ENCODE measurements at places on chromosomes 16 and 17.

GRCh38 chr17:7021993-7022778, 664 bp upstream of the BCL6B start:
- peak; percentile 62 for DNase-seq

DNA sequence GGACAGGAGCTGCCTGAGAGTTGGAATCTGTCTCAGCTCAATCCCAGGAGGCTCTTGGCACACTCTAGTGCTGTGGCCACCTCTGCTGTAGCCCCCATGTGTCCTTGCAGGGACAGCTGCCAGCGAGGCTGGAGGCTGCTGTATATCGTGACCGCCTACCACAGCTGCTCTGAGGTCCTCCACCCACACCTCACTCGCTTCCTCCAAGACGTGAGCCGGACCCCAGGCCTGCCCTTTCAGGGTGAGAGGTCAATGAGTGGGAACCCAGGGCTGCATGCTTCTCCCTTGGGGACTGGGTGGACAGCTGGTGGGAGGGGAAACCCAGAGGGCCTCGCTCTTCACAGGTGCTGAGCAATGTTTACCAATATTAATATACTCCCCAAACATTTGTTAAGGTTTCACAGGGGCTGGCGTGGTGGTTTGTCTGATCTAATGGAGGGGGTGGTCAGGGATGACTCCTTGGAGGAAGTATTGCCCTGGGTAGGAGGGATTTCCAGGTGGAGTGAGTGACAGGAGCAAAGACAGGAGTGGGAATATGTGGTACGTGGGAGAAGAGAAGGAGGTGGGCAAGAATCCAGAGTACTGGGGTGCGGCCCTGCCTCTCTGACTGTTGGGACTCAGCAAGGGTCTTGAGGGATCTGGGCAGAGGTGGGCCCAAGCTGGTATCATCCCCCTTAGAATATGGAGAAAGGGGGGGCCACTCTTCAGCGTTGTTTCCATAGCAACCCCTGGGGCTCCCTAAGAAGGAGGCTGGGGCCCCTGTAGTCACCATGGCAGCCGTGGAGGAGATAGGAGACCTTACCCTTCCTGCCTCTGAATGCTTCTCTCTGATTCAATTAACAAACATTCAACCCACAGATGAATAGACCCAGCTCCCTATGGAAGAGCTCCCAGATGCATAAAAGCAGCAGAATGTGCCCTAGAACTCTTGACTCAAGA, 22.2 kb upstream of the ALKBH5 start:
- DNase-seq = no peak

- no peak for DNase-seq
Observed at GRCh38 chr16:80837533-80838147, 33.2 kb upstream of the CDYL2 start.

DNA sequence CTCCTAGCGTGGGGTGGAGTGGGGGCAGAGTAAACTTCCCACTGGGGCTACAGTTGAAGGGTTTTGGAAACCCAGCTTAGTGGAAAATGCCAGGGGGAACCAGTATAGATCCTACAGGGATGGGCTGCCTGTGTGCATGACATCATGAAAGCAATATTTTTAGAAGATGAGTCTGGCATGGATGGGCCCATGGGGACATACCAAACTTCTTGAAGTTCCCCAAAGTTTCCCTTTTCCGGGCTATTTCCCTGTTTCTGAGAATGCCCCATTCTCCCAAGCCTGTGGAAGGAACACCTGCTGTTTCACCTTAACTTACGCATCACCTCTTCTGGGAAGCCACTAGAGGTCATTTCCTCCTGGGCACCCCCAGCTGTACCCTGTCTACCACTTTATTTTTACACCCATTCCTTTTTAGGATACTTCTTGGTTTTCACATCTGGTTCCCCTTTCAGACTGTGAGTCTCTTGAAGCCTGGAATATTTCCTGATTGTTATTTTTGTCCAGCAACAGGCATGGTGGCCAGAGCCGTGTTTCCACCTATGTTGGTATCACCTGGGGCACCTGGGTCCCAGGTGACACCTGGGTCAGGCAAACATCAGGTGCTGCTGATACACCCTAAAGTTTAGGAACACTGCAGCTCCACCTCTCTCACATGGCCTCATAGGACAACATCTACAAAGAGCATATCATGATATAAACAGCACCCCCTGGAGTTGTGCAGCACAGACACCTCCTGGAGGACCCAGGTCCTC, 9.8 kb downstream of the SOCS3 start:
- DNase-seq = no peak

DNA sequence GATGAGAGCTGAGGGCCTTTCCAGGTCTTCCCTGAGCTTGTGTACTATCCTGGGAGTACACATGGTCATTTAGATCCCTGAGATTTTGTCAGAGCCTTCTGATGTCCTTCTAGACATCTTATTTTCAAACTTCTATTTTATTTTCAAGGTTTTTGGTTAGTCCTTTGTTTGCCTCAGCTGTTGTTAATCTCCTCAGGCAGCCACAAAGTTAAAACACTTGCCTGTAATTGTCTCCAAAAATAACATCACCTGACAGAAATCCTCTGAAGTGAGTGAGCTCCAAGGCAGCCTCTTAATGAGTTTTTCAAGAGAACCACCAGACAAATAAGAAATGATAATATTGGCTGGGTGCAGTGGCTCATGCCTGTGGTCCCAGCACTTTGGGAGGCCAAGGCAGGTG, 43.8 kb upstream of the CPHXL start:
- no peak for DNase-seq

DNA sequence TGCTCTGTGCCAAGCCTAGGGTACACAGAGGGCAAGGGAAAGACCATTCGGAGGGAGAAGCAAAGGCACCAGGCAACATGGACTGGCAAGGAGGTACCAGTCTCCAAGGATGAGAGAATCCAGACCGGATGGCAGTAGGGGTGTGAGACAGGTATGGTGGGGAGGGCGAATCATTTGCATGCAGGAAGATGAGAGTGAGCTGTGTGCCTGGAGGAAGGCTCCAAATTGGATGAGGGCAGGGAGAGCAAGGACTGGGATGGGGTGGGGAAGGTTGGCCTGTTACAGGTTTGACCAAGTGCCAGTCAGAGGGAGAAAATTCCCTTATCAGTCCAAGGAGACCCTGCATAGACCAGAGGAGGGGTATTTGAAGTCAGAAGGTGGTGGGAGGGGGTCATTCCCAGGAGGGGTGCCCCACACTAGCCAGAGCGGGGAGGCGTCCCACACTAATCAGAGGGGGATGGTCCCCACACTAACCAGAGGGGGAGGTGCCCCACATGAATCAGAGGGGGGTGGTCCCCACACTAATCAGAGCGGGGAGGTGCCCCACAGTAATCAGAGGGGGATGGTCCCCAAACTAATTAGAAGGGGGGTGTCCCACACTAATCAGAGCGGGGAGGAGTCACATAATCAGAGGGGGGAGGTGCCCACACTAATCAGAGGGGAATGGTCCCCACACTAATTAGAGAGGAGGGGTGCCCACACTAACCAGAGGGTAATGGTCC, 737 bp downstream of the CANT1 start:
- DNase-seq = no peak

Measured in central memory CD8-positive, alpha-beta T cell (primary cell).